ENCODE measurements at places on chromosomes 1 and 21.

DNA sequence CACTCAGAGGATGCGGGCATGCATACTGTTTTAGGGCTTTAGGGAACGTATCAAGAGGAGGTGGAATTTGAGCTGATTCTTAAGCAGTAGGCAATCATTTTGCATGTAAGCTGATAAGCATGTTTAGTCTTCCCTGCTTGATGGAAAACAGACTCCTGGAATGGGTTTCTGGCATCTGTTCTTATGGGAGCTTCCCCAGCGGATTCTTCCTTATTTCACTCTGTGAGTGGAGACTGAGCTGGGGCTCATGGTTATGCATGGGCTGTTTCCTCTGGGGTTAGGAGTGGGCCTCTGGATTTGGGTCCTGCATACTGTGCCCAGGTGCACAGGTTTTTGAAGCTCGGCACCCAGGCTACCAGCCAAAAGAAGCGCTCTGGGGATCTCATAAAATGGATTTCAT, 93.4 kb downstream of the DIRAS3 start:
- DNase-seq = no peak

GRCh38 chr21:42195378-42196031, 23.4 kb upstream of the ABCG1 start:
- DNase-seq = no peak

DNA sequence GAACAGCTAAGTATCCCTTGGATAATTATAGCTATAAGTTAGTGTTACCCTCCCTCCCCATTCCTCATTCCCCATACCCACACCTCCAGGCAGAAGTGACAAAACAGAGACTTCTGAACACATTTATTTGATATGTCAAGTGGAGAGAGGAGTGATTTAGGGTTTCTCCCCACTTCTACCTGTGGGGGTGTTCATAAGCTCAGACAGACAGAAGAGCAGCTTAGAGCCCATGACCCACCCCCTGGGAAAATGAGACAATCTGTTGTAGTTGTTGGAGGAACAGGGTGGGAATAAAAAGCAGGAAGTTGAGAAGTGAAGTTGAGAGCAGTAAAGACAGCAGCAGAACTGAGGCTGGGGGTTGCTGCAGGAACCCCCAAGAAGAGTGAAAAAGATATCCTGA, 1.5 kb upstream of the LIX1L start:
- no peak for DNase-seq

DNA sequence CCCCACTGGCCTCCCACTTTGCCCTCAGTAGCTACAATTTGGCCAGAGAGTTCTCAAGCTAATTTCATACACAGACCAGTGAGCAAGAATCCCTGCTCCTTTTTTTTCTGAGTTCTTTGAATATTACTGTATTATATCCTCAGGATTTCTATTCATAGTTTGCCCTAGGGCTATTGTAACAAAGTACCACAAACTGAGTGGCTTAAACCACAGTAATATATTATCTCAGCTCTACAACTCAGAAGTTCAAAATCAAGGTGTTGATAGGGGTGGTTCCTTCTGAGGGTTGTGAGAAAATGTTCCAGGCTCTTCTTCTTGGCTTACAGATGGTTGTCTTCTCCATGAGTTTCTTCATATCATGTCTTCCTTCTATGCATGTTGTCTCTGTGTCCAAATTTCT, 289.4 kb upstream of the ESRRG start:
- no peak for DNase-seq

DNA sequence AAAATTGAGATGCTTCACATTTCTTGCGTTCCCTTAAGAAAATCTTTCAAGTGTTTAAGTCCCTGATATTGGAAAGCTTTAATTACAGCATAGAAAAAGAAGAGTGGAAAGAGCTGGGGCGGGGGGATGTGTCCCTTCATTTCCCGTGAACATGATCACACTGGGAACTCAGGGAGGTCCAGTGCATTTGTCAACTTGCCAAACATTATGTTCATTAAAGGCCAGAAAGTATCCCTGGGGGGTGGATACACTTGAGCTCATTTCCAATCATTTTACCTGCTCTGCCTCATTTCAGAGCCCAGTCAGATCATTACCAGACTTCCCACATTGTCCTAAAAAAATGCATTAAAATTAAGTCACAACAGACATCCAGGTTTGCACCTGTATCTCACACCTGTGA, 123.6 kb upstream of the KCNJ15 start:
- DNase-seq = no peak

- DNase-seq = no peak
Observed at GRCh38 chr1:6531996-6532395, 22.3 kb downstream of the NOL9 start.

GRCh38 chr1:33682371-33682770, 181.5 kb upstream of the HMGB4 start:
- DNase-seq = no peak

- no peak for DNase-seq
Observed at GRCh38 chr21:40200946-40201345, 333.7 kb downstream of the PCP4 start.

GRCh38 chr1:52186449-52186848, 44.6 kb downstream of the ZFYVE9 start:
- no peak for DNase-seq

GRCh38 chr1:153358691-153358975, 979 bp downstream of the S100A9 start:
- no peak for DNase-seq

DNA sequence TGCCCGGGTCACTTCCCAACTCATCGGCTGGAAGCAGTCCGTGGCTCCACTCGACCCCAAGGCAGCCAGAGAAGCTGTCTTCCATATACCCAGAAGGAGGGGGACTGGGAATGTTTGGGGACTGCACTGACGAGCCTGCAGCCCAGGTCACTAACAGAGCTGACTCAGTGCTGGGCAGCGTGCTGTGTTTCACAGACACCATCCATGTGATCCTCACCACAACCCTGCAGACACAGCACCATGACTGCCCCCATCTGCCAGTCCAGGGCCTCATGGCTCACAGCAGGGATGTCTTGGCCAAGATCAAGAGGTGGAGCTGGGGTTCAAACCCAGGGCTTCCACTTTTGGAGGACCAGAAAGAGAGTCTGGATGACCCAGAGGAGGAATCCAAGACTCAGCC, 67.9 kb downstream of the KLHDC7A start:
- no peak for DNase-seq

DNA sequence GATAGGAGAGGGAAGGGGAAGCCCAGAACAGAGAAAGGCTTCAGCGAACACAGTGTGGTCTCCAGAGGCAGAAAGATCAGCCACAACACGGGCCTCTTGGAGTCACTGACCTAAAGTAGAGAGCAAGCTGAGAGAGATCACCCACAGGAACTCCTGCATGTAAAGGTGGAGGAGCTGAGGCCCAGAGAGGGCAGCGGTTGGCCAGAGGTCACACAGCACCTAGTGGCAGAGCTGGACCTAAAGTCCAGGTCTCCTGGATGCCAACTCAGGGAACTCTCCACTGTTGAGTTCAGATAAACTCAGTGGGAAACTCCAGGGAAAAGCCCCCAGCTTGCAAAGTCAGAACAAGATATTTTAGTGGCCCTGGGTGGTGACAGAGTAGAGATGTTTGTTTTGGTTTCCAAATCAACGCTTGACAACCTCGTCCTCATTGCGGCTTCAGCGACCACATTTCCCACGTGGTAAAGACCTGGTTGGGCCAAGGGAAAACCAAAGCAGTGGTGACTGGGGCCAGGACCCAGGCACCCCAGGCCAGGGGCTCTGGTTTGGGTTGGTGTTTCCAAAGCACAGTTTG, 4.6 kb downstream of the IFFO2 start:
- peak; percentile 71 for DNase-seq

GRCh38 chr1:44603718-44604117, 70.6 kb downstream of the TMEM53 start:
- no peak for DNase-seq

DNA sequence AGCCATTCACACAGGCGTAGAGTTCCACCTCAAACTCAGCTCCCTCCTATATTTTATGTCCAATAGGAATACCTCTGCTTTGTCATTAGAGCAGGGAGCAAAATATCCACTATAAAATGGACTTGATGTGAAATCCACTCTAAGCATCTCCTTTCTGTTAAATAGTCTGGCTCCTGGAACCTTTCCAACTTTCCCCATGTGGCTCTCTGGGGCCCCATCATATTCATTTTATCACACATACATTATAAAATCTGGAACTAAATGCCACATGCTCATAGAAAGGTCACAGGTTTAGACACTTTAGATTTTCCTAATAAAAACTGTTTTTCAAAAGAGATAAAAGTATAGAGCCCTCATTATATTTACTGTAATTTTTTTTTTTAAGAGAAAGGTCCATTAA, 82.1 kb downstream of the PTPN14 start:
- DNase-seq = no peak

DNA sequence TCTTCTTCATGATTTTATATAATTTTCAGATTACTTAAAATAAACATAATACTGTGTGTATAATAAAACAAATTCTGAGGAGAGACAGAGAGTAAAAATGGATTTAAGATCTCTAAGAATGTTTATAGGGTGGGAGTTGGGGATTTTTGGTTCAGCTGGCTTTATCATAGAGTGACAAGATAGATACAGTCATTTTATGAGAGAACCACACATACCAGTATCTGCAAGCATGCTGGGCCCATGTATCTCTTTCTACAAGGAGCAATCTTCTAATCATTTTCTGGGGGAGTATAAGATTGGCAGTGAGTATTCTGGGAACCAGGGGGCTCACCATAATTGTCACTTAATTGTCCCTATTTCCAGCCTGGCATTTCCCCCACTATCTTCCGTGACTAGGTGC, 64.3 kb upstream of the DUSP10 start:
- no peak for DNase-seq

DNA sequence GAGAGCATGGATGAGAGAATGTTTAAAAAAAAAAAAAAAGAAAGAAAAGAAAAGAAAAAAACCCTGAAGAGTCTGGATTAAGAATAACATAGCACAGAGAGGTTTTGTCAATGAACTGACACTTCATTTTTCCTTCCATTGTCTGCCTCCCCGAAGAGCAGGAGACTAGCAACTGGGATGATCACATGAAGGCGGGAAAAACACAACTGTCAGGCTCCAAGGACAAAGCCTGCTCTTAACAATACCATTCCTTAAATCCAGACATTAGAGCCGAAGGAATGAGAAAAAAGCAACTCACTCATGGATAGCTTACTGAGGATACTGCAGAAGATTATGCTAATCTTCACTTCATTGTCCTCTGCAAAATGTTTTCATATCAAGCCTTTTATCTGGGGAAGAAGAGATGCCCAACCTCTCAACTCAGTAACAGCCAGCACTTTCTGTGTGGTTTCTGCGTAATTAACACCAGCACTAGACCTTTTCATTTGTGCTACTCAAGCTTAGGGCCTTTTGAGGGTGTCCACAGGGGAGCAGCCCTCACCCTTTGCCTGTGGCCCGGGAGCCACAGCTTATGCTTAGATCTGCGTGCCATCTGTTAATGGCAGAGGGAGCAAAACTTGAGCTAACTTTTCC, 182.3 kb downstream of the BARHL2 start:
- DNase-seq = no peak

DNA sequence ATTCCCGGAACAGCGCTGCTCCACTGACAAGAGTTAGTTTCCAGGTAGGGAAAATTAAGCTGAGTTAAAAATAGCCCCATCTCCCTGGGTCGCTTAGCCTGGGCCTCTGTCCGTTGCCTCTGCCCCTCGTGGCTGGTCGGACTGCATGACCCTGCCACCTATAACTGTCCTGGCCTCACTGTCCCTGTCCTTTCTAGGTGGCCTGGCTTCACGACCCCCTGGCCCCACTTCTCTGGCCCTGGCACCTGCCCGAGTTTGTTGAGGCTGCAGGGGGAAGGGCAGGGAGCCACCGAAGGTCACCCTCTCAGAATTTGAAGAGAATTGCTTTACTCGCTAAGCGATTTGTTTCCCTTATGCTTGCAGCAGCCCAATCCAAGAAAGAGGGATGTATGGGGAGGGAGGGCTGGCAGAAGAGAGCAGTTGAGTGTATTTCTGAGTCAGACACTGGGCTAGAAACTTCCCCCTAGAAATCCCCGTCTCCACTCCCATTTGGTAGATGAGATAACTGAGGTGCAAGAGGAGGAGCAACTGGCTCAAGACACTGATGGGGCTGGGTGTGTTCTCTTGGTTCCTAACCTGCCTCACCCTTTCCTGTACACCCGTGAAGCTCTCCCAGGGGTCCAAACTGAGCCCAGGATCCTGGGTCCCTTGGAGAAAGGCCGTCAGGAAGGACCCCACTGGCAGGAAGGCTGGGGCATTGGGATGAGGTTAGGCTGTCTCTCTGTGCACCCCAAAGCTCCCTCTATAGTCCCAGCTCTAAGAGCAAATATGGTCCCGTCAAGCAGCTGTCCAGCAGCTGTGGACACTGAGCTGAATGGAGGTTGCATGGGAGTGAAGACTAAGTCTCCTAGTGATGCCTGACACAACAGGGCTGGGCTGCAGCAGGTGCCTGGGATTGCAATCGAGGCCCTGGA, 2.9 kb upstream of the EDN2 start:
- DNase-seq = no peak

DNA sequence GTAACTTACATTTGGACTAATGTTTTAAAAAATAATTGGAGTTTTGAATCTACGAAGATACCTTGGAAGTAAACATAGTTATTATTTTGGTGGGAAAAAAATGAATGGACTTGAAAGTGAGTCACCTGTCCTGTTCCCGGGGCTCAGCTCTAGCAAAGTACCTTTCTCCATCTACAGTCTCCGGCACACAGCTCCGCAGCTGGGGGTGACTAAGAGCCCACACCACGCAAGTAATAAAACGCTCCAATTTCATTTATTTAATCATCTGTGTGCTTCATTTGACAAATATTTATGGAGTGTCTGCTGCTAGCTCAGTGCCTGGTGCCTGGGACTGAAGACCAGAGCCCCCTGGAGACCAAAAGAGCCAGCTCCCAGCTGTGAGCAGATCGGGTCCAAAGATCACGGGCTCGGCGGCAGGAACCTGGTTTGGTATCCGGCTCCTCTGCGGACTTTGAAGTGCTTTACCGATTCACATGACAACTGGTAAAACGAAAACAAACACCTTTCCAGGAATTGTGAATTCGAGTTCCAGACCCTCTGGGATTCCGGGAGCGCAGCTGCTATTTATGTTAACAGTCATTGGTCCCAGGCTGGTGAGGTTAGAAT, 1.7 kb upstream of the RIPK4 start:
- DNase-seq = no peak

DNA sequence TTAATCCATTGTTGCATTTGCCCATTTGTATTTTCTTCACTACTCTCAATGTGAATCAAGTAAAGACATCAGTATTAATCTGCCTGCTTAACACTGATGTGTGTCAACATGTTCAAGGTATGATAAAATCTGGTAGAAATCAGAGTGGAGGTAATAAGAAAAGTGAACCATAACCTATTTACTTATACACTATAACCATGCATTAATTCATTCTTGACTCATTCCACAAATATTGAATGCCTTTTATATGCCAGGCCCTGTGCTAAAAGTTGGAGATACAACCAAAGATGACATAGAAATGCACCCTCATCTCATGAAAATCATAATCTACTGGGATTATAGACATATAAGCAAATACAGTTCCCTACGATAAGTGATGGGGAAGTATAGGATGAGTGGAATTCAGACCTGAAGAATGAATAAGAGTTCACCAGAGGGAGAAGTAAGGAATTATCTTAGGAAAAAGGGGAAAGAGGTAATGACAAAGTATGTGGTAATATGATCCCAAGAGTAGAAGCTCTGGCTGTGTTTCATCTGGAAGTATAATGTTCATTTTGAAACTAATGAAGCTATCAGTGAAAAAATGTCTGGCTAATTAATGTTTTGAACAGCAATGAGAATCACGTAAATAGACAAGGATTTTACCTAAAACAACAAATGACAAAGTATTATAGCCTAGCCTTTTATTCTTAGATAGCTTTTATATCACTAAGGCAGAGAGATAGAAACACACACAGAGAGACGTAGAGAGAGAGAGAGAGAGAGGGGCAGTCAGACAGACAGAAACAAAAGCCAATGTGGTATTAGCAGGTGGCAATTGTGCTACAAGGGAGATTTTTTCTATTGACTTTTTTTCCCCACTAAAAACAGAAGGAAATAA, 7.0 kb upstream of the RWDD3 start:
- DNase-seq = no peak
